ENCODE measurements at places on chromosomes 1 and 21.

GRCh38 chr21:20996421-20997310 lies 1.5 kb upstream of the NCAM2 start:
- DNase-seq = no peak

DNA sequence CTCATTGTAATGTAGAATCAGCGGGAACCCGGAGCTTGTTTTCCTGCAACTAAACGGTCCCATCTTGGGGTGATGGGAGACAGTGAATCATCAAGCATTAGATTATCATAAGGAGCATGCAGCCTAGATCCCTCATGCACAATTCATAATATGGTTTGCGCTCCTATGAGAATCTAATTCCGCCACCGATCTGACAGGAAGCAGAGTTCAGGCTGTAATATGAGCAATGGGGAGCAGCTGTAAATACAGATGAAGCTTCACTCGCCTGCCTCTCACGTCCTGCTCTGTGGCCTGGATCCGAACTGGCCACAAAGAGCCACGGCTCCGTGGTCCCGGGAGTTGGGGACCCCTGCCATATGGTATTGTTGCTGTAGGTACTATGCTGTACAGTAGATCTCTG lies 1.6 kb downstream of the IFI44 start:
- no peak for DNase-seq

DNA sequence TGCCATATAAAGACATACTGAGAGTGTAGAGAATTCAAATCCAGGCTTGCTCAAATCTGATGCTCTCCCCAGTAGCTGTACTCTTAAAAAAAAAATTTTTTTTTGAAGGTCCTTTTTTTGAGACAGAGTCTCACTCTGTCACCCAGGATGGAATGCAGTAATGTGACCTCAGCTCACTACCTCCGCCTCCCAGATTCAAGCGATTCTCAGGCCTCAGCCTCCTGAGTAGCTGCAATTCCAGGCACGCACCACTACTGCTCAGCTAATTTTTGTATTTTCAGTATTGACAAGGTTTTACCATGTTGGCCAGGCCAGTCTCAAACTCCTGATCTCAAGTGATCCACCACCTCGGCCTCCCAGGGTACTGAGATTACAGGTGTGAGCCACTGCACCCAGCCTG lies 28.7 kb downstream of the STYXL2 start:
- no peak for DNase-seq

- DNase-seq = peak; percentile 22
Measured at GRCh38 chr1:21261551-21262292, 28.5 kb downstream of the ECE1 start.

DNA sequence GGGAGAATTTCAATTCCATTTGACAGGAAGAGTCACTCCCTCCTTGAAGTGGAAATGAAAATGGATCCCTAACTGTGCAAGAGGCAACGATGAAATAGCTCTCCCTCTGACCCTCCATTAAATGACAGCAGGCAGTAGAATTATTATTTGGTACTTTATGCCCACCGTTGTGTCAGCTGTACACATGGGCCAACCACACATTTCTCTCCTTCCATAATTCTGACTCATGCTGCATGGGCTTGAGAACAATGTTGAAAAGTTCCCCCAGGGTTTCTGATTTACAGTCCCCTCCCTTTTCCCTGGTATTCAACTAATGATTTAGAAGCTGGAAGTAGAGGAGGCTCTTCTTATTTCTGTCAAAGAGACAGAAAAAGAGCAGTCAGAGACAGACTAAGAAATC lies 103.5 kb downstream of the RGS7 start:
- DNase-seq = peak; percentile 1

DNA sequence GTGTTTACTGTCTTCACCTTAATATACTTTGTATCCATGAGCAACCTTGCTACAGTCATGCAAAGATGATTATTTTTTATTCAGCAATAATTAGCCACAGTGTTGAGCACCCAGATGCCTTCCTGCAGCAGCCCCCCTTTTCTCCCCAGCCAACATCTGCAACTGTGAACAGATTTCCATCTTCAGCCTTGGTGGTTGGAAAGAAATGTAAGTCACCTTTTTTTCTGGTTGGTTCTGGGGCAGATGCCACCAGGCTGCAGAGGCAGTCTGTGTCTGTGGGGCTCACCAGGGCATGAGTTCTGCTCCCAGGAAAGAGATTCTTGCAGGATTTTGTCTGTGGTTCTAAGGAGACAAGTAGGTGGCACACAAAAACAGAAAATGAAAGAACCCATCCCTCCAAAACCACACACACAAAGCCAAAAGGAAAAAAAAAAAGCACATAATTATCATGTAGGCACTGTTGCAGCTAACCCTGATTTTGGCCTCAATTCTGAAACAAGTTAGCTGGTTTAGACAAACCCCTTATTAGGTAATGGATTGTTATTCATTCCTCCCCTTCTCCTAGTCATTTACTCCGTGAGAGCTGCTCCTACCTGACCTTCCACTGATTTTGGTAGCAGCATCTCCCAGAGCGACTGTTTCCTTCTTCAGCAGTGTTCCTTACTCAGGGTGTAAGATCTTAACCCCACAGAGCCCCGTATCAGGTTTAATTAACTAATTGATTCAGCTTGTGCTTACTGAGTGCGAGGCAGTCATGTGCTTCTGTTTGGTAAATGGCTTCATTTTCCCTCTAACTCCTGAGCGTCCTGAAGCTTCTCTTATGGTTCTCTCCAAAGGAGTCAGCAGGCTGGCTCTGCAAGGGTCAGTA lies 36.5 kb downstream of the GALNT2 start:
- DNase-seq = no peak

GRCh38 chr1:151130987-151131586 lies 15.3 kb downstream of the SEMA6C start:
- no peak for DNase-seq

DNA sequence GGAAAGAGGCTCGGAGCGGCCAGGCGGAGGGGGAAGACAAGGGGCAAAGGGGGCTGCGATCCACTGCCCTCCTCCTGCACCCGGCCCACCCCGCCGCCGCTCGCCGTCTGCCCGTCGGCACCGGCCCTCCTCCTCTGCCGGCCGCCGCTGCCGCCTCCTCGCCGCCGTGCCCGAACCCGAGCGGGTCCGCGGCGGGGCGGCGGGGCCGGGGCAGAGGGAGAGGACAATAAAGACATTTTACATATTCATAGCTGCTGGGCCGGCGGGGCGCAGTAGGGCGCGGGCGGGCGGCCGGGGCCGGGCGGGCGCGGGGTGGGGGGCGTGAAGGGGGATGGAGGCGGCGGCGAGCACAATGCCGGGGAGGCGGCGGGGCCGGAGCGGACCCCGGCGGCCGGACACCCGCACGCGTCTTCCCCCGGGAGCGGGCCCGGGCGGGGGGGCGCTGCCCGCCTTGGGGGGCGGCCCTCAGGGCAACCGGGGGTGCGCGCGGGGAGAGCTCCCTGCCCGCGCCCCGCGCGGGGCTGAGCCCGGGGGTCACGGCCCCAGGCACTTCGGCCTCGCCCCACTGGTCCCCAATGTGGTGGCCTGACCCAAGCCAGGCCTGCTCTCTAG lies 546 bp downstream of the POU2F1 start:
- no peak for DNase-seq

DNA sequence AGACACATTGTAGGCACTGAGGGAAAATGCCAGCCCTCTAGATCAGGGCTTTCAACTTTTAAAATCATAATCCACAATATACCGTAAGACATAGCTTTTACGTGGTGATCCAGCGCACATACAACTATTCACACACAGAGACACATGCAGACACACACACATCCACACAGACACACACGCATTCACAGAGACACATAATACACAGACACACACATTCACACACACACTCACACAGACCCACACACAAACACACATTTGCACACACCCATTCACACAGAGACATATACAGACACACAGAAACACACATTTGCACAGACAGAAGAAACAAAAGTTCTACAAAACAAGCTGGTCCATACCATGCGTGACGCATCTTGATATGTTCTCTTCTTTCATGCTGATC lies 244.5 kb downstream of the RHOU start:
- DNase-seq = no peak

DNA sequence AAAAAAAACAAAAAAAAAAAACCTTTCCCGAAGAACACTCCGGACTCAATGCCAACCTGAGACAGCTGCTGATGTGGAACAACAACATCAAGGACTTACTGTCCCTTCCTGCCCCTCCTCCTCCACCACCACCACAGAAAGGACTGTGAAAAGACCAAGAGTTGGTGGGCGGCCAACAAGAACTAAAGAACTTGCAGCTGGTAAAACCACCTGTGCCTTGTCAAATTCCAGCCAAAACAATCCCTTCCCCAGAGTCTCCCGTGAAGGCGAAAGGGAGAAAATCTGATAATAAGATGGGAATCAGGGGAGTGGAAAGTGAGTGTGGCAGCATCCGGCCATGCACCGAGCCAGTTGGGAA lies 88.9 kb downstream of the PROX1 start:
- DNase-seq = no peak

GRCh38 chr1:177937931-177938330 lies 31.9 kb downstream of the SEC16B start:
- no peak for DNase-seq

GRCh38 chr1:115669002-115669673 lies 27.4 kb downstream of the VANGL1 start:
- no peak for DNase-seq

DNA sequence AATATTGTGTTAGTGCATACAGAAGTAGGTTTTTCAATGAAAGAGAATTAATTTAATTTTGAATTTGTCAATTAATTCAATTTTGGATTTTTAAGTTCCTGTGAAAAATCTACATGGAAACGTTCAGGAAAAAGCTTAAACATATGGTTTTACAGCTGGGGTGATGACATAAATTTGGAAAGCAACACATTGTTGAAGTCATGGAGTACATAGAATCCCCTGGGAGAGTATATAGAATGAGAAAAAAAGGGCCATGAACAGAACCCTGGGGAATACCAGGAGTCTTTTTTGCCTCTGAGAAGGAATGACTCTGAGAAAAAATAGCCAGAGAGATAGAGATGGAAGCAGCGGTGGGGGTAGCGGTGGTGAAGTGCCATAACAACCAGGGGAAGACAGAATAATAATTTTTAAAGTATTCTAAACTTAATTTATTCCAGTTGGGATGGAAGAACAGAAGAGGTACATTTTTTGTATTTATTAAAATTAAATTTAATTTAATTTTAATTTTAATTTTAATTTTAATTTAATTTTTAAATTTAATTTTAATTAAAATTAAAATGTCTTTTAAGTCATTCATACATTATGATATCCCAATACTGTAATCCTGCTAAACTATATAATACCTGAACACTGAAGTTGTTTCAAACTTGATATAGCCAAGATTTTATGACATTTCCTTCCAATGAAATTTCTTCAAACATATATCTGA lies 48.9 kb downstream of the NME7 start:
- no peak for DNase-seq

DNA sequence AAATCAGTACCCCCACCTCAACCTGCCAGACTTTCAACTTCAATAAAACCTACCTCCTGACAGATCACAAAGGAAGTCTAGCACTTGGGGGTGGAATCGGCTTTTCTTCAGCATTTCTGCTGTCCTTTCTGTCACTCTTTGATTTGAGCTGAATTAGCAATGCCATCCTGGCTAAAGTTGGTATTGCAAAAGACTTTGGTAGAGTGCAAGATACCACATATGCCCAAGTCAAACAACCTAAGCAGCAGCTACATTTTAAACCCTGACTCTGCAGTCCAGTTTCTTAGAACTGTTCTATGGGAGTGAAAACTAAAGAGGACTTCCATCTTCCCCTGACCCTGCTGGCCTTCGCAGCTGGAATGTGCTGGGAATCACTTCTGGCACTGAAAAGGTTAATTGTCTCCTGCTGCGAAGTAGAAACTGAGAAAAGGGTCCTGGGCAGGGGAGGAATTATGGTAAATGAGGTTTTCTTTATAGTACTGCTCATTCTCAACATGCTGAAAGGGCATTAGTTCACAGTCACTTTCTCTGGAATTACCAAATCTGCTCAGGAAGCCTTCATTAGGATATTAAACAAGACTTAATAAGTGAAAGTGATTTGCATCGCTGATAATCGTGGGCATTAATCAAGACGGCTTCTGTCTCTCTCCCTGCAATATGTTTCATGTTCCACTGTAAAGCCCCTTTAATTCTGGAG lies 126.2 kb upstream of the SMYD2 start:
- DNase-seq = no peak

DNA sequence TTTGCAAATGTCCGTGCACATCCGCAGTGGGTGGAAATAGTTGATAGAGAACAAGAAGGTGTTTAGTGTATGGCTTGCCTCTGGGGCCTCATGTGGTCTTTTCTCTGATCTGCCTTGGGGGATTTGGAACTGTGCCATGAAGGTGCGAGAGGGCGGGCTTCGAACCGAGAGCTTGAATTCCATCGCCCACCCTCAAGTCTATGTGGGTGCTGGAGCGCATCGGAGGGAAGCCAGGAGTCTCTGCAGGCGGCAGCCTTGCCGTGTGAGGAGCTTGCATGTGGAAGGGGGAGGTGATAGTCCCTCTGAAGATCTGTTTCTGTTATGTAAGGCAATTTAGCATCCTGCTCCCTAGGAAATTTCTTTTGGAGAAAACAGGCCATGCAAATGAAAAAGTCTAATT lies 119.6 kb downstream of the HUNK start:
- DNase-seq = no peak

- no peak for DNase-seq
Measured at GRCh38 chr21:44840771-44841170, 22.9 kb upstream of the SUMO3 start.

- DNase-seq = no peak
Measured at GRCh38 chr1:107003972-107004371, 52.5 kb upstream of the PRMT6 start.

DNA sequence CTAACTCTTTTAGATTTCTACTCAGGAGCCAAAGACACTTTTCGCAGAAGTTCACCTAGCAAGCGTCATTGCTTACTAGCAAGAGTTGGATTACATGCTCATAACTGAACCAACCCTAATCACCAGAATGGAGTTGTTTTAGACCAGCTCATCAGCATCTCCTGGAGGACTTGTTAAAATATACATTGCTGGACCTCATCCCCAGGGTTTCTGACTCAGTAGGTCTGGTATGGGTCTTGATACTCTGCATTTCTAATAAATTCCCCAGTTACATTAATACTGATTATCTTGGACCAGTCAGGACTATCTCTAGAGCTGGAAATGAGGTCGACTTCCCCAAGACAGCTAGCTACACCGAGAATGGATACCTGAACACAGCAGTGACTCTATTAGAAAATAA lies 9.7 kb upstream of the PRDX6 start:
- DNase-seq = no peak

DNA sequence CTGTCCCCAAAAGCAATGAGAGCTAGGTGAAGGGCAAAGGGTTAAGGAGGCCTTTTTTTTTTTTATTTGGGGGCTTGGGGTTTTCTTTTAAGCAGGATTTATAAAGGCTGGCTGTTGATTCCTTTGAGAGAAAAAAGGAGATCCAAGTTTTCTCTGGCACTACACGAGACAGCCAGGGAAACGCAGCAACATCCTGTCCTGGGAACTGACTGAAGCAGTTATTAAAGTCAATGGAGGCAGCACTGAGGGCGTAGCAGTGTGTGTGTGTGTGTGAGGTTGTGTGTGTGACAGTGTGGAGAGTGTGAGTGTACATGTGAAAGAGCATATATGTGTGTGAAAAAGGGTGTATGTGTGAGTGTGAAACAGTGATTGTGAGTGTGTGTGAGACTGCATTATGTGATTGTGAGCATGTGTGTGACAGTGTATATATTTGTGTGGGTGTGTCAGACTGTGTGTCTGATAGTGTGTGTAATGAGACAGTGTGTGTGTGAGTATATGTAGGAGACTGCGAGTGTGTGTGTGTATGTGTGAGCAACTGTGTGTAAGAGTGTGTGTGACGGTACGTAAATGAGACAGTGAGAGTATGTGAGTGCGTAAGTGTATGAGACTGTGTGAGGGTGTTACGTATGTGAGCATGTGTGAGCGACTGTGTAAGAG lies 65.9 kb upstream of the TIAM1 start:
- DNase-seq = no peak

- no peak for DNase-seq
Measured at GRCh38 chr1:234437423-234438171, 41.4 kb downstream of the TARBP1 start.

GRCh38 chr1:43832998-43833397 lies 100.6 kb upstream of the ARTN start:
- DNase-seq = no peak
